ENCODE measurements at places on chromosomes 2 and 18.
A peak's percentile ranks its signal among the peaks of the same experiment; 100 is the strongest.

- DNase-seq = no peak
These were observed 485.1 kb downstream of the THSD7B start for GRCh38 chr2:137250401-137250800.

DNA sequence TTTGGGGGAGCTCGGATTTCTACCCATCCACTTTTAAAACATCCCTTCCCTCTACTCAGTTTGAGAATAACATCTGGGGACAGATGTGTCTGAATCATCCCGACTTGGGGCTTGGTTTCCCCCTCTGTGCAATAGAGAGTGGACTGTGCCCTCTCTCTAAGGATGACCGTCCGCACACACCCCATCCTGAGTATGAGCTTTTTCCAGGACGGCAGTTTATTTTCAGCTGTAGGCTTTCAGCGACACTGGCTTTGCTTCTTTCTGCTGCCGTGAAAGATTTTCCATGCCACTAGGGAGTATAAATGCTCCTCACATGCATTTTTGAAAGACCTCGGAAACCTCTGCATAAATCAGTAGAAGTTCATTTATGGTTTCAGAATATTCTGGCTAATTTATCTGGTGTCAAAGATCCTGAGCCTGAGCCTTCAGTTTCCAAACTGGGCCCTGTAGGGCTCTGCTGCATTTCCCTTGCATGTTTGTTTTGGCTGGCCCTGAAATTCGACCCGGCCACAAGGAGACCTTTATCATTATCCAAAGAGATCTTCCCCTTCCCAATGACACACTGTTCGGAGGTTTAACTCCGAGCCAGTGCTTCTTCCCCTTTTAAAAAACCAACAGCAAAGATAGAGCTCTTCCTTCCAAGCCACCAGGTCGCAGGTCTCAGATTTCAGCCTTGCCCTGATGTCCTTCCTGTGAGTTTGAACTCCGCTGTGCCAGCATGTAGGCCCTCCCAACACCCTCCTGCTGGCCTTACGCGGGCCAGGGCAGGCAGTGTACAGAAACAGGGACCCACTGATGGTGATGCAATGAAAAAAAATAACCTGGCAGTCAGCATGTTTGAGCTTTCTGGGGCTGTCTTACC, 53.3 kb downstream of the FECH start:
- no peak for DNase-seq

DNA sequence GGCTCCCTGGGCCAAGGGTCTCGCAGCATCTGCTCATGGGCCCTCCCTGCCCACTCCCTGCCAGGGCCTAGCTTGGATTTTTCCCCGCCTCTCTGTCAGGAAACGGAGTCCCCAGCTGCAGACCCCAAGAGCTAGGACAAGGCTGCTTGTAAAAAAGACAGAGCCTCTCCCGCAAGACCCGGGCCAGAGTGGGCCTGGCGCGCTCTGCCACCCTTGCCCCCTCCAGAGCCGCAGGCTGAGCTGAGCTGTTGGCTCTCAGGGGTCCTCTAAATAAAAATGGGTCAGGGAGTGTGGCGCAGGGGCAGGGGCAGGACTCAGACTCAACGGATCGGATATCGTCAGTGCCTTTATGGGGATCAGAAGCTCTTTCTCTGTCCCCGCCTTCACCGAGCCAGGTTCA, 112.6 kb downstream of the CABLES1 start:
- DNase-seq = no peak

DNA sequence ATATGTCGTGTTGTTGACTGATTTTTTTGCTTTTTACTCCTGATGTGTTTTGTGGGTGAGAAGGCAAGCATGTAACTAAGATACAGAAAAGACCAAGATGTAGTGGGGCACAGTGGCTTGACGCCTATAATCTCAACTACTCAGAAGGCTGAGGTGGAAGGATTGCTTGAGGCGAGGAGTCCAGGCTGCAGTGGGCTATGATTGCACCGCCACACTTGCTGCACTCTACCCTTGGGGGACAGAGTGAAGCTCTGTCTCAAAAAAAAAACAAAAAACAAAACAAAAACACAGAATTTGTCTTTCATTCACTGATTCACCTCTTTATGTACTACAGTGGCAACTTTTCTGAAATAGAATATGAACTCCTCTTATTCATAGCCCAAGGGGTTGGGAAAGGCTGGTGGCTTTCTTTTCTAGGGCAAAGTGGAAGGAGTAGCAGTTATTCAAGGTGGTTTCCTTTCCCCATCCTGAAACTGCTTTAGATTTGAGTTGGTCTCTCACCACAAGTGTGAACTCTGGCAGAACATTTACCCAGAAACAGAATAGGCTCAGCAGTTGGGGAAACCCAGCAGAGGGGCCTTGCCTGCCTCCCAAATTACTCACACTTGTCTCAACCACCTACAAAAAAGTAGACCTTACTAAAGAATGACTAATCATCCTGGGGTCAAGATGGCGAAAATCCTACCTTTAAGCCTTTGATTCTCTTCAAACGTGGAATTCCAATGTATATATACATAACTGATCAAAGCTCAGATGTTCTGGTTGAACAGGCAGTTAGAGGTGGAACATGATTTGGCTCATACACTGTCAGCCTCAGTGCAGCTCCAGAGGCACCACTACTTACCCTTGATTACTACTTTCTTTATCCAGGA, 6.5 kb downstream of the TANK start:
- no peak for DNase-seq

DNA sequence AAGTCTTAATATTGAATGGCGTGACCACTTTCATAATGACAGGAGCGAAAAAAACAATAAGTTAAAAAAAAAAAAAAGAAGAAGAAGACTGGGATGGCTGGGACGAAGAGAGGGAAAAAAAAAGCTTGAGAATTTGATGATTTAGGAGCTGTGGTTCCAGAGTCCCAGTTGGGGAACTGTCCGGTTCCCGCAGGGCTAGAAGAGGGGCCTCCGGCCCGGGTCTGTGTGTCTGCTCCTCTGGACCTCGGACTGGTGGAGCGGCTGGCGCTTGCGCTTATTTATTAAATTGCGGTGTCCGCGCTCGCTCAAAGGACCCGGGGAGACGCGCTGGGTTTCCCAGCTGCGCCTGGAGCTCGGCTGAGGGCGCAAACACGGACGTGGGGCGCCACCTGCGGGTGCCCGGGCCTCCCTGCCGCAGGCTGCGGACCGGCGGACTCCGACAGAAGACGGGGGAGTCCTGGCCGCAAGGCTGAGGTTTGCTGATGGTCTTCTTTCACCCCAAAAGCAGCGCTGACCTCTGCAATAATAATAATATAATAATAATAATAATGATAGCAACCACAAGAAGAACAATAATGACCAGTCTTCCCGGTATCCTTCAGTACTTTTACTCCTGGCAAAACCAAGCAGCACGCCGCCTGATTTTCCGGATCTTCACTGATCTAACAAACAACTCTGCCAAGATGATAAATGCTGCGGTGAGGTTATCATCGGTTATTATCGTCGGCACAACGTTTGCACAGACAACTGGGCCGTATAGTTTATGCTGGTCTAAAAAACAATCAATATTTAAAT, at the start of gene CBLN2:
Gene CBLN2 (minus strand): TSS at position 251 of the 795 bp plus-strand sequence. CDS start 2,182 bp downstream, outside the sequence.
- DNase-seq = peak; percentile 74

- no peak for DNase-seq
These were observed 8.3 kb upstream of the MRPL33 start for GRCh38 chr2:27762951-27763906.
